ENCODE measurements at places on chromosomes 11 and 22.

- DNase-seq, result no peak
These were observed 10.5 kb downstream of the ZMAT5 start for GRCh38 chr22:29756341-29756740.

DNA sequence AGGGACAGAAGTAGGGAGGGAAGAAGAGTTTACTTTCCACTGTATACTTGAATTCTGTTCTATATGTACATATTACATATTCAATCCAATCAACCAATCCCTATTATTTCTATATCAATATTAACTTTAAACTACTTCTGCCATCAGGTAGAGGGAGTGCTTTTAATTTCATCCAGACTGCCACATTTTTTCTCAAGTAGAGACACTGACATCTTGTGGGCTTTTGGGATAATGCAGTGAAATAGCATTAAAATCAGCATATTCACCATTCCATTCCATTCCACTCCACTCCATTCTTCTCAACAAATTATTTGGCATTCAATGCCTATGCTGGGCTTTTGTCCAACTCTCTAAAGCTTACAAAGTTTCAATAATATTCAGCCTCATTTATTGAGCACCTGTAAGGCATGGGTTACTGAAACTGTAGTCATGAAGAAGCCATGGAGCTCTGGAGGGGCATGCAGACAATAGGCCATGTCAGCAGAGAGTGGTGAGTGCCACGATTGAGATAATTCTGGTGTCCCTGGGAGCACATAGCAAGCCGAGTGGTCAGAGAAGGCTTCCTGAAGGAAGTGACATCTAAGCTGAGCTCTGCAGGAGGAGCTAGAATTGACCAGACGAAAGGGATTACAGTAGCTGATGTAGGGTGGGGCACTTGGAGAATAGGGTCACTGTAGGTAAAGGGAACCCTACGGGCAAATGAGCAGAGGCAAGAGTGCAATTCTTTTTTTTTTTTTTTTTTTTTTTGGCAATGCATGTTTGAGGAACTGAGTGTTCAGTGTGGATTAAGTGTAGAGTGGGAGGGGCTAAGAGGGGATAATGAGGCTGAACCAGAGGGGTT is 12.8 kb upstream of the CLPB start:
- DNase-seq, result peak; percentile 53

GRCh38 chr11:58930926-58931325 is 8.4 kb upstream of the GLYATL1 start:
- no peak for DNase-seq

DNA sequence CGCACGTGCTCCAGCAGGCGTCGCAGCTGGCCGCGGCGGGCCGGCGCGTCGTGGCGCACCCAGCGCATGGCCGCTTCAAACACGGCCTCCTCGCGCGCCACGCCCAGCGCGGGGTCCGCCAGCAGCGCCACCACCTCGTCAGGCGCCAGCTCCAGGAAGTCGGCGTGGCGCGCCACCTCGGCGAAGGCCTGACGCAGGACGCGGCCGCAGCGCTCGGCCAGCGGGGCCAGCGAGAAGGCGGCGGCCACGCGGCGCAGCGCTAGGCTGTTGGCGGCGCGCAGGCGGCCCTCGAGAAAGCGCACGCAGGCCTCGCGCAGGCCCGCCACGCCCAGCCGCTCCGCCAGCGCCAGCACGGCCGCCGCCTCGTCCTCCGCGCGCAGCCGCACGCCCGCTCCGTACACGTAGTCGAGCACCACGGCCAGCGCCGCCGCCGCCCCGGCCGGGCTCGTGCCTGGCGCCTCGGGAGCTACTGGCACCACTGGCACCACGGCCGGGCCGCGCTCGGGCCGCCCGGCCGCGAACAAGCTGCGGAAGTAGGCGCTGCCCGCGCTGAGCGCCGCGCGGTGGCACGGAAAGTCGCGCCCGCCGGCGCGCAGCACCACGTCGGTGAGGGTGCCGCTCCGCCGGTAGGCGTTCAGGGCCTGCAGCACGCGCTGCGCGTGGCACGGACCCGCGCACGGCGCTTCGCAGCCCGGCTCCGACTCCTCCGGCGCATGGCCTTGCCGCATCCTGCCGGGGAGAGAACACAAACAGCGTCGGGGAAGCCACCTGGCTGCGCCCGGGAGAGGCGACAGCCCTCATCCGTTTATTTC is 2.9 kb downstream of the KLHL35 start:
- peak; percentile 64 for DNase-seq

- DNase-seq, result no peak
These were observed 684.3 kb upstream of the RAG2 start for GRCh38 chr11:37282367-37282766.

GRCh38 chr11:67269401-67270255 is 3.4 kb downstream of the GRK2 start:
- no peak for DNase-seq

- no peak for DNase-seq
These were observed 20.6 kb upstream of the NDUFC2 start for GRCh38 chr11:78100261-78100660.

DNA sequence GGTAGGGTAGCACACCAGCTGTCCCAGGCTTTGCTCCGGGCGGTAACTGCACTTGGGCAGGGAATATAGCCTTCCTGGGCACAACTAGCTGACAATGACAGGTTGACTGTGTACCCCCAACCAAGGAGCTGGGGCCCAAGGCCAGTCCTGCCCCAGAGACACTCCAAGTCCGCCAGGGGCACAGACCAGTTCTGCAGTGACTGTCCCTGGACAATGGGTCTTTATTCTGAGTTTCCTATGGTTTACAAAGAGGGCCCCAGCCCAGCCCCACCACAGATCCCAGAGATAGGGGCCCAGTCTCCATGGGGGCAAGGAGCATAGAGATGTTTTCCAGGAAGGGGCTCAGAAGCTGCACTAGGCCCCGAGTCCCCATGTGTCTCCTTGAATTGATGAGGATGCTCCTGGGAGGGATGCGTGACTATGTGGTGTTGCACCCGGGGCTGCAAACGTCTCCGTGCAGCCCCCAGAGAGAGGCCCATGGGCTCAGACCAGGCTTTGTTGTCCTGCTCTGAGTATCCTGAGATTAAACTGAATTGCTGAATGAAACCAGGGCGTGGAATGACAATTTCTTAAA is 48.4 kb downstream of the CD6 start:
- DNase-seq, result no peak

- no peak for DNase-seq
These were observed 1.3 kb downstream of the SERPING1 start for GRCh38 chr11:57598831-57599155.

GRCh38 chr11:127133061-127133460 is 132.5 kb upstream of the KIRREL3 start:
- DNase-seq, result no peak

DNA sequence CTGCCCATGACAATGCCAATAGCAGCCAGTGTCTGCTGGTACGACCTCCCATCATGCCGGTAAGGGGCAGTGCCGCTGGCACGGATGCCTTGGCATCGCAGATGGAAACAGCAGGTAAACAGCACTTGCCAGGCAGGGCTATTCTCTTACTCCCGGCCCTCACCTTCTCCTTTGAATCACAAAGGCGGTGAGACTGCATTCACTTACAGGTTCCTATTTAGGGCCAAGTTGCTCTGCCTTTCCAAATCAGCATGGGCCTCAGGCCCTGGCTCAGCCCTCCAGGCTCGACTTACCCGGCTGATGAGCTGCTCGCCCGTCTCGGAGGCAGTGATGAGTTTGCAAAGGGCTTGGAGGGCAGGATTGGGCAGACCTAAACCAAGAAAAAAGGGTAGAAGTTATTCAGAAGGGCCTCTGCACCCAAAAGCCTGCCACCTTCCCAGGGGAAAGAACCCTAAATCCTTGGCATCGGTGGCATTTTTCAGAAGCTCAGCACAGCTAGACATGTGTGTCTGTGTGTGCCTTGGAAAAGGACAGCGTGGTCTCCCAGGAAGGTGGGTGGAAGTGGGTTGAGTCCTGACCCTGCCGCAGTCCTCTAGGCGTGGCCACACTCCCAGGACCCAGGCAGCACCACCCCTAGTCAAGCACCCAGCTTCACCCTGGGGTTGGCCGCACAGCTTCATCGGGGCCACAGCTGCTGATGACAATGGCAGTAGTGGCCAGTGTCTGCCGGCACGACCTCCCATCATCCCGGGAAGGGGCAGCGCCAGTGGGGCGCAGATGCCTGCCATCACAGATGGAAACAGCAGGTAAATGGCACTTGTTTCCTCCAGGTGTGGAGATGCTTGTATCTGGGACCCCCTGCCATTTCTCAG is 73.5 kb upstream of the PITPNB start:
- no peak for DNase-seq

DNA sequence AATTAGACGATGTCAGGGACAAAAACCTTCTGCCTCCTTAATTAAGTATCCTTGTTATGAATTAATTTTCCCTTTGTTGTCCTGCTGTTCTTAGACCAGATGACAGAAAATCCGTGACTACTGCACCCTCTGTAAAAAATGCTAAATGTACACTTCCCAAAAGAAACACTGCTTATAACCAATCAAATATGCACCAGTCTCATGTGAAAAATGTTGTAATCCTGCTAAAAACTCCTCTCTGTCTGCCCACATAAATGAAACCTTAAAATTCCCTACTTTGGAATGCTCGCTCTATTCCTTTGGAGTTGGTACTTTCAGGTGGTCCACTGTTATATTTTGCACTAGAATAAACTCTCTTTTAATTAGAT is 366.8 kb upstream of the CCDC179 start:
- DNase-seq, result no peak

DNA sequence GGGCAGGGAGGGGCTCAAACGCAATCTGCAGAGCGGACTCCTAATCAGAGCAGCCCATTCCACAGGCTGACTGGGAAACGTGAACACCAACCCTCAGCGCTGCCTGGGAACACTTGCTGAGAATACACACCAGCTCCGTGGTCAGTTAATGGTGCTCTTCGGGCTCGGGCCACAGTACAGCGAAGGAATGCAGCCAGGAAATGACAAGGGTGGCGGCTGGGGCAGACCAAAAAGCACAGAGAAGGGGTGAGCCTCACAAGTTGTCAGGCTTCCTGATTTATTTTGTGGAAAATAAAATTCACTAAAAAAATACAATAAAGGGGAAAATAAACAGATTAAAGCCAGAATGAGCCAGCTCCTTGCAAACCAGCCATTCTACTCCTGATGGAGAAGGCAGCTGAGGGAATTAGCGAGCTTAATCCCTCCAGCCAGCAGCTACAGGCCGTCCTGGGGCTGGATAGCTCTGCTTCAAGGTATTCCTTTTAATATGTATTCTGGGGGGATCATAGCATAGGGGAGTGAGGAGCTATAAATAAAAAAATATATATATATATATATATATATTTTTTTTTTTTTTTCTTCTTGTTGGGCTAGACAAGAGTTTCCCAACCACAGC is 165.5 kb upstream of the NTM start:
- no peak for DNase-seq

- no peak for DNase-seq
These were observed 8.1 kb upstream of the OR10W1 start for GRCh38 chr11:58276151-58276550.

GRCh38 chr11:79421820-79422219 is 19.0 kb downstream of the TENM4 start:
- no peak for DNase-seq

- DNase-seq, result no peak
These were observed 7.5 kb downstream of the TMEM138 start for GRCh38 chr11:61369372-61370348.

DNA sequence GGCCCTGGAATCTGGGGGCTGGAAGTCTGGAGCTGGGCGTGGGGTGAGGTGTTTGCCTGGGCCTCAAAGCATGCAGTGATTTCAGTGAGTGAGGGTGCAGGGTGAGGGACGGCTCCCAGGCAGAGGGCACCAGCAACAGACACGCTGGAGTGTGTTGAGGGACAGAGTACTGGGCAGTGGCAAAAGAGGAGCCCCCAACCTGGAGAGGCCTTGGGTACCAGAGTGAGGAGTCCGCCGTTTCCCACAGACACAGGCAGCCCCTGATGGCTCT is 12.0 kb upstream of the TBC1D22A start:
- DNase-seq, result no peak

DNA sequence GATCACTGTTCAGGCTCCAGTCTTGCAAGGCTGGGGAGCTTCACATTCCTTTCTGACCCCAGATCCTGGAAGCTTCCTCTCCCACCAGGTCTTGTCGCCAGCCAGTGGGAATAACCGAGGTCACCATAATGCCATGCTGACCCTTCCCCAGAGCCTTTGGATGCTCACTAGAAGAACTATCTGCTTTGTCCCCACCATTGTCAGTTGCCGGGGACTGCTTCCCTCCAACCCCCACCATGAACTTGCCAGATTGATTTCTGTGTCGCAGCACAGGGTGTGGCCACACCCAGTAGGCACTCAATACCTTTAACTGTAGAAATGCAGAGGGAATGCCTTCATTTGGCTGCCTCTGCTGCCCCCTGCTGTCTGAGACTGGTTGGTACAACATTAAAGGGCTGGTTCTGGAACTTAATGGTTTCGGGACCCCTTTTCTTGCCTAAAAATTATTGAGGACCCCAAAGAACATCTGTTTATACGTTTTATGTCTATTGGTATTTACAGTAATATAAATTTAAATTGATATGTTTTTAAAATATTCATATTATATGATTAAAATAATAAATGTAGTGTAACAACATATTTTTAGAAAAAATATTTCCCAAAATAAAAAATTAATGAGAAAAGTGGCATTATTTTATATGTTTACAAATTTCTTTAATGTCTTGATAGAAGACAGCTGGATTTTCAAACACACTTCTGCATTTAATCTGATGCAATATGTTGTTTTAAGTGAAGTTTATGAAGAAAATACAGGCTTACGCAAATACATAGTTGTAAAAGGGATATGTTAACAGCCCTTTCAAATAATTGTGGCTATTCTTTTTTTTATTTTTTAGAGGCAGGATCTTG is 6.7 kb upstream of the GDPD5 start:
- DNase-seq, result peak; percentile 88

GRCh38 chr11:2725368-2726300 is 25.8 kb upstream of the KCNQ1OT1 start:
- no peak for DNase-seq

- no peak for DNase-seq
These were observed 14.9 kb downstream of the FZD4 start for GRCh38 chr11:86940122-86940777.

- DNase-seq, result no peak
These were observed 63.1 kb downstream of the ARFGAP3 start for GRCh38 chr22:42793848-42794405.

DNA sequence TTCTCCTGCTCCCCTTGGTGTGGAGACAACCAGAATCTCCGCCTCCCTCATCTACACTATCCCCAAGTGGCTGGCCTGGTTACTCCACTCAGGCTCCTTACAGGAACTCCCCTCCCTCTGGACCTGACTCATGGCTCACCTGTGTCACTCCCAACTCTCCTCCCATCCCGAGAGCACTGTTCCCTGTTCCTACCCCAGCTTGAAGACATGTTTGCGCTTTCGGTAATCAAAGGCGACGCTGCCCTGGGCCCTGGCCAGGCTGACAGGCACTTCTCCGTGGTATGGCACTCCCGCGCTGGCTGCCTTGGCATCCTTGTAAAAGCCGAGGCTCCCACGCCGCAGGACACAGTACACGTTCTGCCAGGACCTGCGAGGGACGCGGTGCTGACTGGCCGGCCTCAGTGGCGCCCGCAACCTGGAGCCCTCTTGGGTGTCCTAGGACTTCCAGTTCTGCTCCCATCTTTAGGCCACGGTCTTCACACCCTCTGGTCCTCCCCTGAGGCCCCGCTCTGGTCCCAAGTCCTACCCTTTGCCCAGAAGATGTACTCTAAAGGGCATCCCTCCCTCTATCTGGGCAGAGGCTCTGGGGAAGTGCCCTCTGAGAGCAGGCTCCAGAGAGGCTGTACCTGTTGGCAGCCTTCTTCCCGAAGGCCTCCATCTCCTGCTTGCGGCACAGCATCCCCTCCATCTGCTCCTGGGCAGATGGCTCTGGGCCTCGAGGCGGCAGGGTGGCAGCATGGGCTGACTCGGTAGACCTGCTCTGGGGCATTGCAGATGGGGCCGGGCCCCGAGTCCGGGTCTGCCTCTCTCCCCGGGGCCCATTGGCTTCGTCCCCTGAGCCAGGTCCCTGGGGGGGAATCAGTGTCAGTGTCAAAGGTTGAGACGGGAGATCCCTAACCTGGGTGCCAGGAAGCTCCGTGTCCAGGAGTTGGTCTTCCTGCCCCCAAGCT is 9.4 kb upstream of the RBM4B start:
- DNase-seq, result no peak
